ENCODE measurements at places on chromosomes 13 and 19.

GRCh38 chr13:97257800-97258799 lies 36.0 kb downstream of the MBNL2 start:
- DNase-seq = no peak

- no peak for DNase-seq
Observed at GRCh38 chr19:33646306-33646705, 24.6 kb downstream of the CHST8 start.

DNA sequence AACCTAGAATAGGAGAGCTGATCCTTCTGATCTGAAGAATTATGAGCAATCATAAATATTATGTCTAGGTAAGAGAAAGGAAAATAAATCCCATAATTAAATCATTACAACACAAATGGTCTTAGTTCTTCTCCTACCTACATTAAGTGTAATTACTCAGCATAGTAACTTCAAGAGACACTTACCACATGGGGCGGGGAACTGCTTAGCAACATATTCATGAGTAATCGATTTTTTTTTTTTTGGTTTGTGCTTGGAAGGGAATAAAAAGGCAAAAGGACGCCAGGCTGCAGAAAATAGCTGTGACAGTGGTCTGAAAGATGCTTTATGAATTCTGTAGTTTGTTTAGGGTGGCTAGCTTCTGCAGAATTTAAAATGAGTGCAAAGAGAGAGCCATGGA lies 103.3 kb upstream of the HTR2A start:
- no peak for DNase-seq

DNA sequence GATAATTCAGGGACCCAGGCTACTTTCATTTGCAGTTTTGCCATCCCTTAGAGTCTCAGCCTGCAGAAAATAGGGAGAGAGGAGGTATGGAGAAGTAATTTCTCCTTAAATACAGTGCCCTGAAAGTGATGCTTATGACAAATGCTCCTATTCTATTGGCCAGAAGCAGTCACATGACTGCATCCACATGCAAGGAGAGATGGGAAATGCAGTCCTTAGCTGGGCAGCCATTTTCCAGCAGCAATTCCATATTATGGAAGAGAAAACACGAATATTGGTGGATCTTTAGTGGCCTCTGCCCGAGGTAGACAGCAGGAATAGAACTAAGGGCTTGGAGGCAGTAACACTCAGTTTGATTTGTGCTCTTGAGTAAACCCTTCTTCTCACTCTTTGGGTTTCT lies 39.4 kb downstream of the VAV1 start:
- no peak for DNase-seq

DNA sequence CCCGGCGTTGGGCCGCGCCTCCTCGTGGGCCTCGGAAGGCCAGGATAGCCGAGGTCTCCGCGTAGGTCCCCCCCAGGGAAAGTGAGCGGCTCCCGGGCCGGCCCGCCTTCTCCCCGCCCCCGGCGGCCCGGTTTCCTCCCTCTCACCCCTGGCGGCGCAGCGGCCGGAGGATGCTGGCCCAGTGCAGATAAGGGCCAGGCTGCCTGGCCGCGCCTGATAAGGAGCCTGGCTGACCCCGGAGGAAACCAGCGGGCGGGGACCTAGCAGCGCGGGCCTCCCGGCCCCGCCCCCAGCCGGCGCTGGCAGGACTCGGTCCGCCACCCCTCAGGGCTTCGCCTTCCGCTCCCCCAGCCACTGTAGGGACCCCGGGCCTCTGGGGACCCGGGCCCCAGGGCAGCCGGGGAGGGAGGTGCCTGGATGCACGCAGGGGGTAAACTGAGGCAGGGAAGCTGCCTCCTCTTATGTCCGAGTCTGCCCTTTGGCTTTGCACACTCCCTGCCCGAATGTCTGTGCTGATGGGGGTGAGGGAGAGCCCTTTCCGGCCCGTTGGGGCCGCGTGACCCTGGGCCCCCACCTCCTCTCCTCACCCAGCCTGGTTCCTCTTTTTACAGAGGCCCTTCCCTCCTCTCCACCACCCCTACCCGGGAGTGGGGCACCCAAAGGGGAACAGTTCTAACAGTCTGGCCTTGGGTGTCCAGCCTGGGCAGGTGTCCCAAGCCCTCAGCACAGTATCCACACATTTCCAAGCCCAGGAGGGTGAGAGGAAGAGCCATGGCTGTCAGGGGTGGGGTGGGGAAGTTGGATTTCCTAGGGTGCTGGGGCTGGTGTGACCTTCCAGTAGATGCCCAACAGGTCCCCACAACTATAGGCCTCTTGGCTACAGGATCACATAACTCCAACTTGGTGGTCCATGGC lies at the start of gene LYL1:
Gene LYL1 (minus strand): TSS at position 193 of the 915 bp plus-strand sequence. CDS start 1,687 bp downstream, outside the sequence.
- no peak for DNase-seq

DNA sequence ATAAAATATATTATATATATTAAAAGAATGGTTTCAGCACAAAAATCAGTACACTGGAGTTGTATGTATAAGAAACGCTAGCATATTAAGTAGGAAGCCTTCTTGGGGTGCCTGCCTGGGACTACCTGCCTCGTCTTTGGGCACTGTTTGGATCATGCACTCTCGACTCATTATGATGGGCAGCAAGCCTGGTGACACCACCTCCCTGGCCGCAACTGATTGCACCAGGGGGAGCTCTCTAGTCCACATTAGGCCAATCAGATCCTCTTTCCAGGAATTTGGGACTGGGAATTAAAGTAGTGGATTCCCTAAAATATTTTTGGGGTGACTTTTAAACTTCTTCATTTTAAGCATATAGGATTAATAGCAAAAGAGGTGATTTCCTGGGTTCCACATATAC lies 56.0 kb upstream of the RGCC start:
- no peak for DNase-seq

DNA sequence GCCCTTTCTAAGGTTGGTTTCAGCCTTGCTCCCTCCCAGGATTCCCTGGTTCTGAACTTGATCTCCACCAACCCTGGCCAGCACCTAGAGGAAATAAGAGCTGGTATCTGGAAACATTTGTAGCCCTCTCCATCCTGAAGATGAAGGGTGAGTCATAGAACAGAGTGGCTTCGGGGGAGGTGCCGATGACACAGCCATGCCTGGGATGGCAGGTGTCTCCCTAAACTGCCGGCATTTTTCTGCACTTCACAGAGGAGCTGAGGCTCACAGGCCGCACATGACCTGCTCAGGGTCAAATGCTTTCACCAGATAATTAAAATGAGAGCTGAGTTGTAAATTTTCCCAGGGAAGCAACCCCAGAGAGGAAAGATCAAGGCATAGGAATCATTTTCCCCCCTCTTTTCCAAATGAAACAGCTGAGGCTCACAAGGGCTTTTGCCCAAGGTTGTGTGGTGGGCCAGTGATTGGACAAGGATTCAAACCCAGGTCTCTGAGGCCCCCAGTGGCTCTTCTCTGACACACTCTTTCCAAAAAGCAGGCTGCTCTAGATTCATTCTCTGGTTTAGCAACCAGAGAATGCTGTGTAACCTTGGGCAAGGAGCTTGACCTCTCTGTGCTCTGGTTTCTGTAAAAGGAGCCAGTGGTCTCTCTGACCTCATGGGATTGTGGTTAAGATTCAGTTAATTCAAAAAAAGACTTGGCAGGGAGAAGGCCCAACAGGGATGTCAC lies 1.2 kb upstream of the SLC25A42 start:
- no peak for DNase-seq

DNA sequence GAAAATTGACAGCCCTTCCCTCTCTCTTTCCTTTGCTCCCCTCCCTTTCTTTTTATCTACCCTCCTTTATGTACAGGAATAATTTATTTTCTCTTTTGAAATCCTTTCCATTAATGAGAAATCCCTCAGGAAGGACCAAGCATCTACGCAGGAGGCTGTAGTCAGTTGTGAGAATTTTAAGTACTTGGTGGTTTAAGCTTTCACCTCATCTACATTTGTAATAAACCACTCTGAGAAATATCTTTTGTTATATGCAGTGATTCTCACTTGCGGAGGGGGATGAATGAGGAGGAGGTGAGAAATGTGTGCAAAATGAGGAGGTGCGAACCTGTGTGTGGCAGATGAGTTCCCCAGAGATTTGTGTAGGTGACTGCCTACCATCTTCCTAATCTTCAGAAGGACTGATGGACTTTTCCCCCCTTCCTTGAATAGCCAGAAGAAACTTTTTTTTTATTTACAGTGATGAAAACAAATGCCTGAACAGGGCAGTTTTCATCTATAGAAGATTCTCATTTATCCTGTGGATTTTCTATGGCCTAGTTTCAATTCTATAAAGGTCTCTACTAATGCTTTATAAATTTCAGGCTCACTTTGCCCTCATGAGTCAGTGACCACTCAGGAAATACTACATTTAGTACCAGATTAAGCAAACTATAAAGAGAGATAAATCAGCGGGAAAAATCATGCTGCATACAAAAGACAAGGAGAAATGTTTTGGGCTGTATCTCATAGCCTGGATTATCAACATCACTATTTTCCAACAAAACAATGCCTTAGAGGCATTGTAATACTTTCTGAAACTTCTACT lies 118.3 kb downstream of the LHFPL6 start:
- DNase-seq = no peak

GRCh38 chr19:772730-773436 lies 22.0 kb downstream of the MISP start:
- no peak for DNase-seq

GRCh38 chr13:46544208-46544607 lies 8.8 kb upstream of the LRCH1 start:
- DNase-seq = no peak

DNA sequence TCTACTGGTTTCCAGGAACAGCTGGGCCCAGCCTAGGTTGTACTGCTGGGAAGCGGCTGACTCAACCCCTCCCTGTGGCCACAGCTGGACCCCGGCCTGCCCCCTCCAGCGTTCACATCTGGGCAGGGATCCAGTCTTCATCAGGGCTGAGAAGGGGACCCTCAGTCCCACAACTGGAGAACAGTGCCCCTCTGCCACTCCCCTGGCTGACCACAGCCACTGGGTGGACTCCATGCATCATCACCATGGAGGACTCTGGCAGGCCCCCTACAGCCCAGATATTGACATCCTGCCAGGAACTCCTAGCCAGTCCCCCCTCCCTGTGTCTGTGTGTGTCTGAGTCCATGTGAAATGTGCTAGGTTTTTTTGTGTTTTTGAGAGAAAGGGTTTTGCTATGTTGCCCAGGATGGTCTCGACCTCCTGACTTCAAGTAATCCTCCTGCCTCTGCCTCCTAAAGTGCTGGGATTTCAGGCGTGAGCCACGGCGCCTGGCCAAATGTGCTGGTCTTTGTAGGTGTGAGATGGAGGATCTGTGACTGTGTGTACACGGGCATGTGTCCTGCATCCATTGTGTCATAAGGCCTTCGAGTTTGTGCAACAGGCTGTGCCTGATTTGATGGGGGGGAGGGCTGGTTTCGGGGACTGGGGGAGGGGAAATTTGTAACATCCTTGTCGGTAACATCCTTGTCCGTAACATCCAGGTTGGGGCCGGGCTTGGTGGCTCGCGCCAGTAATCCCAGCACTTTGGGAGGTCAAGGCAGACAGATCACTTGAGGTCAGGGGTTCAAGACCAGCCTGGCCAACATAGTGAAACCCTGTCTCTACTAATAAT lies 4.0 kb upstream of the HOOK2 start:
- DNase-seq = no peak

GRCh38 chr13:35964011-35964862 lies 166.9 kb downstream of the DCLK1 start:
- no peak for DNase-seq

DNA sequence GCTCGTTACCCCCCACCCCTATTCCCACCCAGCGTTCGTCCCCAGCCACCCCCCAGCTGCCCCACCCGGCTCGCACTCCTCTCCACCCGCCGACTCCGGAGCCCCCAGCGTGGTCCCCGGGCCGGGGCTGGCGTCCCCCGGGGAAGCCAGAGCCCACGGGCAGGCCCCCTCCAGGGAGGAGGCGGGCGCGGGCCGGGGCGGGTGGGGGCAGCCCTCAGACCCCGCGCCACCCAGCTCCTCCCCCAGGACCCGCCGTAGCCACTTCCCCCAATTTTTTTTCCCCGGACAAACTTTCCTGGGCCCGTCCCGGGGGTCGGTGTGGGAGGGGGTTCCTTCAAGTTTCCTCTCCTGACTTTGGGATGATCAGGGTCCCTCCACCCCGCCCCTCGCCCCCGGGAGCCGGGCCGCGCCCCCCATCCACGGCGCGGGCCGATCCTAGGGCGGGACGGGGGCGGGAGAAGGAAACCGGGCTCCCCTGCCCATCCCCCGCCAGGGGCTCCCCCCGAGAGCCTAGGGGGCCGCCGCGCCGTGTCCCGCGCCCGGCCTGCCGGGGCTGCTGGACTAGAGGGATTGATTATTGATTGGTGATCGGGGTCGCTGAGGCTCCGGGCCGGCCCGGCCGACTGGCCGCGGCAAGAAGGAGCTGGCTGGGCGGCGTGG lies 927 bp upstream of the TSHZ3 start:
- no peak for DNase-seq

DNA sequence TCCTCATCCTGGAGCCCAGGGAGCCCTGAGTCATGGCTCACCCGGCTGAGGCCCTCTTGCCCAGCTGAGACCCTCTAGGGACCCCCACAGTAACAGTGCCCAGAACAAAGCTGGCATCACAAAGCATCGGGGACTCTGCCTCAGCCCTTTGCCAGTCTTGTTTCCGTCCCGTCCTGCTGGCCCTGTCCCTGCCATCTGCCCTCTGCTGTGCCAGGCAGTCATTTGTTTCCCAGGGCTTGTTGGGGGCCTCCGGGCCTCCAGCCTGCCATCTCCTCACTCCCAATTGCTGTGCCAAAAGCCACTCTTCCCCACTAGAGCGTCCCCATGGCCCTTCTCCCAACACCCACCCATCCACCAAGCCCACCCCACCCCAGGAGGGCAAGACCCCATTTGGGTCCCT lies 64.2 kb downstream of the SMARCA4 start:
- no peak for DNase-seq

- no peak for DNase-seq
Observed at GRCh38 chr13:103224804-103225203, 158.6 kb upstream of the SLC10A2 start.

- DNase-seq = no peak
Observed at GRCh38 chr13:20127562-20128458, 33.0 kb downstream of the GJA3 start.

- DNase-seq = no peak
Observed at GRCh38 chr13:95221971-95222732, 79.1 kb downstream of the ABCC4 start.

DNA sequence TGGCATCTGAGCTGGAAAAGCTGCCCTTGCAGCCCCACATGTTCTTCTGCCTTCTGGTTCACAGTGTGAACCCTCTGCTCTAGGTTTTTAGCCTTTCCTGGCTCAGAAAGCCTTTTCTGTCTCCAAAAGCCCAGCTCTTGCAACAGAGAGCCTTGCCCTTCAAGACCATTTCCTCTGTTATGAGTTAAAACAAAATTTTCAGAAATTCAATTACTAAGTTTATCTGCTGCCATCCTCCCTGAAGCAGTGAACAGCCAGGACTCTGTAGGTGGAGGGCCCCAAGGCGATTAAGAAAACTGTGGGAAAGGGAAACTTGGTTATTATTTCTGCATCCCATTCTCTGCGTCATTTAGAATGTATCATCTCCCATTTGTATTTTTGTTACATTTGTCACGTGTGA lies 18.8 kb downstream of the FAM124A start:
- no peak for DNase-seq

DNA sequence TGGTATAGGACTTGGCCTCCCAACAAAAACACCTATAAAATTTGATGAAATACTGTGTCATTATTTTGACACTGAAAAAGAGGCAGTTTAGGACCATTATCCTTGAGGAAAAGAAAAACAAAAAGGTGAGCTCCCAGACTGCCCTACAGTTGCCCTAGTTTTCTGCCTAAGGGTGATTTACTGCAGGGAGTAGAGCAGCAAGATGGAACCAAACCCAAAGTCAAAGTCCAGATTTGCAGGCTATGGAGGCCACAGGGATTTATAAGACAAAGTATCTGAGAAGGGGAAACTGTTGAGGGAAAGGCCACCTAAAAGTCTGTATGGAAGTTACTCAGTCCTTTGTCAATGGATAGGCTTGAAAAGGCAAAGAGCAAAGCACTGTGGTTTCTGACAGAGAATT lies 112.4 kb upstream of the TRPC4 start:
- no peak for DNase-seq
